ENCODE measurements at places on chromosomes 16 and 17.
A peak's percentile ranks its signal among the peaks of the same experiment; 100 is the strongest.

DNA sequence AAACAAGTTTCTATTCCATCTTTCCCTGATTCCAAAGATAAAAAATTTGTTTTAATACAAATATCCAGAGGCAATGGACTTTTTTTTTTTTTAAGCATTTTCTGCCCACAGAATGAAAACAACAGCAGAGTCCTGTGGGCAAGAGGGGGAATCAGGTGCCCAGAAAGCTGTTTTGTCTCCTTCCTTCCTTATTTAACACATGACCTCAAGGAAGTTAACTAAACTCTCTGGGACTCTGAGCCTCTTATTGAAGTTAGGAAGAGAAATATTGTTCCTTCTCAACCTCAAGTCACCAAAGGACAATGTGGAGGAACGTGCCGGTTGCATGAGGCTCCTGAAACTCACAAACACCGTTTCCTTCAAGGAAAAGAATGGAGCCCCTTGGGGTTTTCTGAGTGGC is 34.9 kb downstream of the LITAF start:
- no peak for DNase-seq

GRCh38 chr17:57567251-57567650 is 177.8 kb downstream of the CCDC182 start:
- no peak for DNase-seq

DNA sequence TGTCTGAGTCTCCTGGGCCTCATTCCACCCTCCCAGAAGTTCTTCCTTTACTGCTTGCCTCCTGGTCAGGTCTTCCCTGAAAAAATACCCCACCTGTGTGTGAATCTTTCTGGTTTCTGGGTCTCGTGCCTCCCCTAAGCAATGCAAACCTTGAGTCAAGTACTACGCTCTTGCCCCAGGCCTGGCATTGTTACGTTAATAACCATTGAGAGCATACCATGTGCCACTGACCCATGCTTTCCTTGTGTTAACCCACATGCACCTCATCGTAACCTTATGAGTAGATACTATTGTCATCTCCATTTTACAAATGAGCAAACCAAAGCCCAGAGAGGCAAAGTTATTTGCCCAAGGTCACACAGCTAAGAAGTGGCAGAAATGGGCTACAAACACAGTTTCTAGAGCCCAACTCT is 25.4 kb upstream of the TOB1 start:
- DNase-seq, result no peak

DNA sequence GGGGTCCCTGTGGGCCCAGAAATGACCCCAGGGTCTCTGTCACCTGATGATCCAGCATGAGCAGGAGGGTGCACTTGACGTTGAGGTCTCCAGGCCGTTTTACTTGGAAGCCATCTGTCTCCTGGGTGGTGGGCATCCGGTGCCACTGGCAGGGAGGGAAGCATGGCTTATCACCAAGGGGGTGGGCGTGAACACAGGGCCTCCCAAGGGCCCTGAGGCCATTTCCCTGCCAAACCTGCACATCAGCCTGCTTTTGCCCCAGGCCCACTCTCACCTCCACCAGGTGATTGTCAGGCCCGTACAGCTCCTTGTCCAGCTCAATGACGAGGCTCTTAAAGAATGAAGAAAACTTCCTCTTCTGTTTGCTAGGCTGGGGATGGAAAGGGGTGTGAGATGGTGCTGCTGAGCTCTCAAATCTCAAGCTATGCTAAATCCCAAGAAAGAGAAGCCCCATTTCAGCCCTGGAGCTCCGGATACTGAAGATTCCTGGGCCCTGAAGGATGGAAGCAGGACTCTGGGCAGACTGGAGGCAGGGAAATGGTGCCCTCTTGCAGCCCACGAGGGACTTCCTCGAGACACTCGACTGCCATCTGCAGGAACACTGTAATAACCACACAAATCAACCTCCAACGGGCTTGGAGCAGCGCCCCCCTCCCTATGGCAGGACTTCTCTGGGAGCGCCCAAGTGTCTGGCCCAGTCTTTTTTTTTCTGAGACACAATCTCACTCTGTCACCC is 7.1 kb upstream of the FTSJ3 start:
- no peak for DNase-seq

DNA sequence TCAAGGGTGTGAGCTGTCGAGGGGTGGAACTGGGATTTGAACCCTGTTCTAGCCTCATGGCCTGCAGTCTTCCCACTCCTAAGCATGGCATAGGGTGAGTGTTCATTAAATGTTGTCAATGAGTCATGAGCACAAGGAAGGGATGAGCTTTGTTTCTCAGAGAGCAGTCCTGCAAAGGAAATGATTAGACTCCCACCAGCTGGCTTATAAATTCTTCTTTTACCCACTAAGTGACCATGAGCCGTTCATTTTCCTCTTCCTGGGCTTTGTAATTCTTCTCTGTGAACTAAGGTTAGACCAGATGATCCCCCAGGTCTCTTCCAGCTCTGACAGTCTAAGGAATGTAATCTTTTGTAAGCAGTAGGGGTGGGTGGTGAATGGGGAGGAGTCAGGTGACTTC is 47.9 kb upstream of the HNF1B start:
- DNase-seq, result no peak

DNA sequence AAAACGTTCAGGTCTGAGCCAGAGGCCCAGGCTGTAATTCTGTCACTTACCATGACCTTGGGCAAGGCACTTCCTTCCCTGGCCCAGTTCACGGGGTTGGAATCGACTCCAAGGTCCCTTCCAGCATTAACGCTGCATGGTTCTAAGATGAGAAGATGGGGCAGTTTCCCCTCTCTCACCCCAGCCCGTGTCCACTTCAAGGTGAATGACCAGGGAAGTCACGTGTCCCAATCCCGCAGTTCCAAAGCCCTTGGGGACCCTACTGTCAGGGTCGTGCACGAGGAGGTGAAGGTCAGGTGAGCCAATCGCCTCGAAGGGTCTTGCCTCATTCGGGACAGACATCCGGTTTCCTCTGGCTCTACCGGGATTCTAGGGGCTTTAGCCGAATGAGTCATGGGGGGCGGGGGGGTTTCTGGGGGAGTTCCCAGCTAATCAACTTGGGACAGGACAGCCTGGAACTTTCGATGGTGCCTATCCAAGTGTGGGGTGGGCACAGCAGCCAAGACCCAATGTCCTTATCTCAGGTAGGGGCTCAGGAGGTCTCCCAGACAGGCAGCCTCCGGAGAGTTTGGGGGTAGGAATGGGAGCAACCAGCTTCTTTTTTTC is 762 bp upstream of the CSF3 start:
- DNase-seq, result no peak

DNA sequence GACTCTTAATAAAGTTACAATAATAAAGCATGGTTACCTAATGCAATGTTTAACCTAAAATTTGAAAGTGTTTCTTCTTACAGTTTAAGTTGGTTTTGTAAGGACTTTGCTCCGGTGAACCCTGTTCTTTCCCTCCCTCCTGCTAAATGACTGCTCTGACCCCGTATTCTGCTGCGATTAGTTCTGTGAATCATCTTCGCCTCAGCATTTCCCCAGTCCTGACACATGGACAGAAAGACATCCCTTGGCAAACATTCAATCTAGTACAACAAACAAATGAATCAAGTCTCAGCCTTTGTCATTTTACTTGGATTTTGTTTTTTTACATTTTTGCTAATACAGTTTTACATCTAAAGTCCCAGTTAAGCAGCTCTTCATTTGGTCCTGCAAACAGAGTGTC is 15.4 kb downstream of the KCNJ2 start:
- DNase-seq, result no peak

DNA sequence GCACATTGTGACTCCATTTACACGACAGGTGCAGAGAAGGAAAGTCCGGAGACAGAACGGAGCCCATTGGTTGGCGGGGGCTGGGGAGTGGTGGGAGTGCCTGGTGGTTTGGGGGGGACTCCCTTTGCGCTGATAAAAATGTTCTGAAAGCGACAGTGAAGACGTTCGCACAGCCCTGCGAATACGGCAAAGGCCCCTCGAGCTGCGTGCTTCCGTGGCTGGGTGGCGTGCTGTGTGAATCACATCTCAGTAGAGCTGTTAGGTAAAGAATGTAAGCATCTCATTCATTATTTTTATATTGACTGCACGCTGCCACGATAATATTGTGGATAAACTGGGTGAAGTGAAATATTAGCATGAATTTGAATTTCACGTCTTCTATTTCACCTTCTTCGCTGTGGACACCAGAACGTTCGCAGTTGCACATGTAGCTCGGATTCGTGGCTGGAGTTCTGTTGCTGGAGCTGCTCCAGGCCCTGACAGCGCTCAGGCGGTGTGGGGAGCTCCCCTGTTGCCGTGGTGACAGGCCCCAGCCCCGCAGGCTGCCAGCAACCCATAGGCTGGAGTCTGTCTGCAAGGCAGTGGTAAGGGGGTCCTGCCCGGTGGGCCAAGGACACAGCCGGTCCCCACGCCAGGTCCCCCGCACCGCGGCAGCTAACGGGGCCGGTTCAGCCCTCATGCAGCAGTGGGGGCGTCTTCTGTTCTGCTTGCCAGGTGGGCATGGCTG is 44.6 kb downstream of the SOX8 start:
- DNase-seq, result peak; percentile 44

DNA sequence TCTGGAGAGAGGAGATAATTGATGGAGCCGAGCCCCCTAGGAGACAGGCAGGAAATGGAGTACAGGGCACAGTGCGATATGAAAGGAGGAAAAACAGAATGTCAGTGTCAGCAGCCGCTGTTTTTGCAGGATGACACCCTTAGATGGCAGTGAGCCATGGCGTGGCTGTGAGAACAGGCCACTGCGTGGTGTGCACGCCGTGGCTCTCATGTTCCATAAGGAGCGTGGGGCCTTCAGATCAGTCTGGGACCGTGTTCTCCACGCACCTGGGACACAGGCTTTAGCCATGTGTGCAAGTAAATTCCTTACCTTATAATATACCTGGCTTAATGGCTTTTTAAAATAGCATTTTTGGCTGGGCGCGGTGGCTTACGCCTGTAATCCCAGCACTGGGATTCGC is 198.0 kb downstream of the KATNIP start:
- no peak for DNase-seq

- DNase-seq, result peak; percentile 7
Observed at GRCh38 chr16:89860747-89861304, 12.6 kb upstream of the TCF25 start.

GRCh38 chr17:13638855-13639458 is 37.2 kb upstream of the HS3ST3A1 start:
- DNase-seq, result no peak

- no peak for DNase-seq
Observed at GRCh38 chr17:75516619-75517296, 430 bp downstream of the TSEN54 start.

DNA sequence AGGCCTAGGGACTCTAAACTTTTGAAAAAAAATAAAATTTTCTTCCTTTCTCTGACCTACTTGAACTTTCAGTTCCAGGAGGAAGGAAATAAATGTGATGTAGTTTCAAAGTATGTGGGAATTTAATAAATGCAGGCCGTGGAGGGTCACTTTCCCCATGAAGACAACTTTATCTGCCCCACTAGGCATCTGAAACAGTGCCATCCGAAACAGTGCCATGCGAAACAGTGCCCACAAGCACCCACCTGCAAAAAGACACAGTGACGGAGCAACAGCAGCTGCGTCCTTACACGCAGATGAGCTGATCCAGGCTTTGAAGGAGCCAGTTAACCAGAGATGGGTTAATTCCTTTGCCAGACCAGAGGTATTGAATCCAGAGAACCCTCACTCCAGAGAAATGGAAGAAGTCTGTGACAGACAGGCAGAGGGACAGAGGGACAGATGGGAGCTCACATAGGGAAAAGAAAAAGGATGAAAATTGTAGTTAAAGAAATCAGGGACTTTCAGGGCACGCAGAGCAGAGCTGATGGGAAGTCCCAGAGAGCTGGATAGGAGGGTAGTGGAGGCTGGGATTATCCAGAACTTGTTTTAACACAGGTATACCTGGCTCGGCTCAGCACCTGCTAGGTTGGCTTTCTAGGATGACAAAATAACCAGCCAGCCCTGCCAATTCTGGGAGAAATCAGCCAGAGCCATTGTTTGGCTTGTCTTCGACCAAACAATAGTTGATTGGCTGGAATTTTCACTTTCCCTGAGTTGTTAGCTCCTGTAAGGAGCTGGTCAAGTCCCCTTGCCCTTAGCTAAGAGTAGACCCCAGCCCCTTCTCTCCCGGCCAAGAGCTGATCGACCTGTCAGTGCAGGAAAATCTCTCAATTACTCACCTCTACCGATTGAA is 17.1 kb upstream of the HOXB13 start:
- DNase-seq, result no peak

DNA sequence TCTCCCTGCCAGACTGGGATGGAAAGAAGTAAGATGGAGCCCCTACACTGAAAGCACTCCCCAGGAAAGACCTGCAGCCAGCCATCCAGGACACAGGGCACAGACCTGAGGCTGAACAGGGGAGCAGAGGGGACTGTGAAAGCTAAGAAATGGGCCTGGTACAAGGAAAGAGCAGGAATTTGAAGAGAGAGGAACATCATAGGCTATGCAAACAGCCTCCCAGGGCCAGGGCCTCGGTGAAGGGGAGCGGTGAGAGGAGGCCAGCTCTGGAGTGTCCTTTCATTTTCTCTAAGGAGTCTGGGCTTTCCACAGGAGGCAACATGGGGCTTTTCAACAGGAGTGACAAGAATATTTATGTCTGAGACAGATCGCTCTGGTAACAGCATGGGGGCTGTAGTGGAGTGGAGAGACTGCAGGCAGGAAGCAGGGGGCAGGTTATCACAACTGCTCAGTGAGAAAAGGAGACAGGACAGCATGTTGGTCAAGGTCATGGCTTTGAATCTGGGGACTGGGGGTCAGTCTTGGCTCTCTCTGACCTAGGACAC is 50.1 kb downstream of the TOM1L2 start:
- no peak for DNase-seq

GRCh38 chr16:73071131-73071940 is 23.4 kb upstream of the ZFHX3 start:
- DNase-seq, result no peak

- DNase-seq, result no peak
Observed at GRCh38 chr17:45035848-45036247, 15.6 kb downstream of the DCAKD start.

- DNase-seq, result no peak
Observed at GRCh38 chr17:81470944-81471817, 41.4 kb downstream of the ACTG1 start.

DNA sequence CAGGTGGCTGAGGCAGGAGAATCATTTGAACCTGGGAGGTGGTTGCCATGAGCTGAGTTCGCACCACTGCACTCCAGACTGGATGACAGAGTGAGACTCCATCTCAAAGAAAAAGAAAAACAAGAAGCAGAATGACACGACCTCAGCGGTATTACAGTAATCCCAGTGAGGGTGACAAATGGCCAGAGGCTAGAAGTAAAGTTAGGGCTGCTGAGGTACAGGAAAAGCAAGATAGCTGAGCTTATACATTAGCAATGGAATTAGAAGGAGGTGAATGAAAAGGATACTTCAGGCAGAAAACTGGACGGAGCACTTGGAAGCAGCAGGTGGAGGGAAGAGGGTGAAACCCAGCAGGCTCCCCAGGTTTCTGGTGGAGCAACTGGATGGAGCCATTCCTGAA is 26.1 kb upstream of the AMZ2 start:
- no peak for DNase-seq
